ENCODE measurements at places on chromosomes 1 and 21.

- no peak for DNase-seq
Observed at GRCh38 chr21:33674226-33674625, 31.9 kb downstream of the ITSN1 start.

- peak; percentile 66 for DNase-seq
Observed at GRCh38 chr1:205284420-205285144, 37.0 kb downstream of the NUAK2 start.

GRCh38 chr1:8158995-8159394, 132.9 kb upstream of the ERRFI1 start:
- DNase-seq, result no peak

DNA sequence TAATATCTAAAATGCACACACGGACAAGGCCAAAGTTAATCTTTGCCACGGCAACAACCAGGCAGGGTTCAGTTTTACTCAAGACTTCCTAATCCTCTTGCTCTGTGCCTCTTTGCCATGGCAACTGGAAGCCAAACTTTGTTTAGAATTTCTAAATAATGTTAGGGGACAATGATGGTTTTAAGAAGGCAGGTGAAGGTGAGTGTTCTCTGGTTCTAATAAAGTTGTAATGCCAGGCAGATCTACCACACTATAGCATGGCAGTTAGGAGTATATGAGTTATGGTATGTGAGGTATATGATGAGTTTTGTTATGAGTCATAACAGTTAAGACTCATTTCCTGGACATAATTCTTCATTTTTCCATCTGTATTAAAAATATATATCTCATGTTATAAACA, 2.7 kb downstream of the PTPRC start:
- no peak for DNase-seq

- no peak for DNase-seq
Observed at GRCh38 chr1:162690672-162691434, 58.6 kb downstream of the DDR2 start.

DNA sequence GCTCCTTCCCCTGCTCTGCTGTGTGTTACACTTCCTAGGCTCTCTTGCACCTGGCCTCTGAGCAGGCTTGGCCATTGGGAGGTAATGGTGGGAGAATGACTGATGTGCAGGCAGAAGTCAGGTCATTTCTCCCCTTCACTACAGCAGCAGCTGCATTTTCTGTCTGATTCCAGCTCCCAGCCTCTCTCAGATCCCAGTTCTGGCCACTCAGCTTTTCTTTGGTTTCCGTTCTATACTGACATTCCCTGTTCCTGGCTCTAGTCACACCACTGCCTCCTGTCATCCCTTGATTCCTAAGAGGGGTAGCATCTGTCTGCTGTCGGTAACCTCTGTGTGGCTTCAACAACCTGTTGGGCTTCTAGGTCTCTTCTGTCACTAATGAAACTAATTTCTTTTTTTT, 127.7 kb upstream of the HOOK1 start:
- DNase-seq, result no peak

- DNase-seq, result no peak
Observed at GRCh38 chr1:36796733-36797132, 237.6 kb downstream of the GRIK3 start.

- no peak for DNase-seq
Observed at GRCh38 chr1:41913014-41913413, 5.7 kb downstream of the HIVEP3 start.

DNA sequence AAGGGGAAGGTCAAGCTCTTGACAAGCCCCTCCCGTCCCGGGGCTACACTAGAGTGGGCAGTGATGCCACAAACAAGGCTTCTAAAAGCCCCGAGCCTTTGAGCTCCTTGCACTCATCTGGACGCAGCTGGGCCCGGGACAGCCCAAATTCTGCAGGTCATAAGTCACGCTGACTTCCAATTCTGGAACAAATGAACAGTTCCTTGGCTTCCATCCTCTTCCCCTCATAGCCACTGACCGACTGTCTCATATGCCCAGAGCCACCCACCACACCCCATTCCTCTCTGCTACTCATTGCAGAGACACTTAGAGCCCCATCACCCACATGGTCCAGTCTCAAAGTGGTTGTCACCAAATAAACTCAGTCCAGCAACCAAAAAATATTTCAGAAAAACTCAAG, 32.8 kb upstream of the PRELP start:
- DNase-seq, result no peak

GRCh38 chr1:11898086-11898785, 28.0 kb downstream of the KIAA2013 start:
- DNase-seq, result no peak

DNA sequence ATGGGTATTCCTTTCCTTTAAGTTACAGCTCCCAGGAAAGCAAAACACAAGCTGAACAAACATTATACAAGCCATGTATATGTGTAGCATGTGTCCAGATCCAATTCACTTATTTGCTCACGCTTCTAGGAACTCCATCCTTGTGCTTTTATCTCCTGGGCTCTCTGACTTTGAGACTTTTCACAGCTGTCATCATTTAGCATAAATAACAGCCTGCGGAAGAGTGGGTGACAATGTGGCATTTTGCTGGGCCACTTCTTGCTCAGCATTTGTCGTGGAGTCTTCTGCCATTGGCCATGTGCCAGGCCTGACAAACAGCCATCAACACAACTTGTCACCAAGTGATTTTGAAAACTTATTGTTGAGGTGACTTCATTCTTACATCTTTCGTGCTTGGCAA, 164.3 kb downstream of the KIF26B start:
- no peak for DNase-seq

DNA sequence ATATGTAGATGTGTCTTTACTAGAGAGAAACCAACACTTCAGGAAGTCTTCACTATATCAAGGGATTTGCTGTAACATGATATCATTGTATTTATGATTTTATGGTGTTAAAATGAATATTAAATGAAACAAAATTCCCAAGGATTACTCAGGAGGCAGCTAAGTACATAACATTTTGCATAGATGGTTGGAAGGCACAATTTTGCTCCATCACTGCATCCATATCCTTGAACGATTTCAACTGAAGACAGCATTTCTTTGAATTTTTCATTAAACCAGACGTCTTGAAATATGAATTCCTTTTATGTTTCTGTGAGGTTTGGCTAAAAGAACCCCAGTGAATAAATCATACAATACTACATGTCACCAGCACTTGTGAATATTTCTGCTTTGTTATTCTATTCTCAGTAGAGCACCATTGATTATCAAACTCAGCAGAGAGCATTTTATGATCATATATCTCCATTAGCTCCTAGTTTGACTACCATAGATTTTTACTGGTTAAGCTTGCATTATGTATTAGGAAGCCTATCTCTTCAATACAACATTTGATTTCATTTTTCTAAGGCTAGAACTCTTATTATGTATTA, 37.3 kb downstream of the SPATA17 start:
- no peak for DNase-seq

GRCh38 chr1:57132993-57133622, 167.3 kb upstream of the C8B start:
- no peak for DNase-seq

- DNase-seq, result peak; percentile 59
Observed at GRCh38 chr1:12166834-12167492, at the start of gene TNFRSF1B. Gene TNFRSF1B, plus strand, starts transcription at chr1:12166991. Its CDS starts 101 bp downstream, at chr1:12167092.

DNA sequence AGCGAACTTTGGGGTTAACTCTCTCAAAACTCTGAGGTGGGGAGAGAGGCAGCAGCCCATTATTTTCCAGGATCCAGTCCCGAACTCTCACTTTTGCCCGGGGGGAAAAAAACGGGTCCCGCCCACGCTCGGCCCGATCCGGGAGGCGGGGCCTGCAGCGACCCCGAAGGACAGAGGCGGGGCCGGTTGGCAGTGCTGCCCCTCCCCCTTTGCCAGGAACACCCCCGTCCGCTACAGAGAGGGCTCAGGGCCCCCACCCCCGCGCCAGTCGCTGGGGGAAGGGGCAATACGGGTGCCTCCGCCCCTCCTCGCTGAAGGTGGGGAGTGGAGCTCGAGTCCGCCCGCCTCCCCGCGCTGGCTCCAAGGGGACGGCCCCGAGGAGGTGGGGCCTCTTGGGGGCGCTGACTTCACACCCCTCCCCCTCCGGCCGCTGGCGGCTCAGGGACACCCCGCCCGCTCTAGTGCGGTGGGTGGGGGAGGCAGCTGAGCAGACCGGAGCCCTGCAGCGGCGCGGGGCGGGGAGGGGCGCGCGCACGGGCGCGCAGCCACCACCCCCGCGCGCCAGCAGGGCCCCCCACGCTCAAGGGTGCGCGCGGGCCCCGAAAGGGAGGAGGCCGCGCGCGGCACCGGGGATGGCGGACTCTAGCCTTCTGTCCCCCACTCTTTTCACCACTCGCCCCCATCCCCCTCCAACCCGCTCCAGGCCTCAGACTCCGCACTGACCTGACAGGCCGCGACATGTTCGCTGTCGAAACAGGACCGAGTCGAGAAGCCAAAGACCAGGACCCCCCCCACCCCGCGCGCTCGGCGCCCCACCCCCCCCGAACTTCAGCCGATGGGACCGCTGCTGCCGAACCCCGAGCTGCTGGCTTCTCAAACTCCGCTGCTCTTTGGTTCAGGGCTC, 496 bp downstream of the NUCKS1 start:
- DNase-seq, result peak; percentile 93

GRCh38 chr1:240843798-240844197, 231.8 kb upstream of the GREM2 start:
- DNase-seq, result no peak

DNA sequence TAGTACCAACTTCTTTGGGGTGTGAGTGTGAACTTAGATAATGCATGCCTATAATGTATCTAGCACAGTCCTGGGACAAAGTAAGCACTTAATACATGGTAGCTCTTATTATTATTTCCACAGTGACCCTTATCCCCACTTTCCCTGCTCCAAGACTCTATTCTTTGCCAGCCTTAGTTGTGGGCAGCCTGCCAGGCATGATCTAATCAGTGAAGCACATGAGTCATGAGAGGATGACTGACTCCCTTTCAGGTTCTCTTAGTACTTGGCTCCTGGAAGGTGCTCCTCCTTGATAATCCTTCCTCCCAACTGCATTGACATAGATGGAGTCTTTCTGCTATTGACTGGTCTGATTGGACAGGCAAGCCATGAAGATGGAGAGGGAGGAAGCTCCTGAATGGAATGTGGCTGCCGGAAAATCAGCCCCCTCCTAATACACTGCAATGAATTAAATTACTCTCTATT, 17.4 kb upstream of the GNG12 start:
- DNase-seq, result no peak

Measured in activated T-cell treated with anti-CD3 and anti-CD28 coated beads for 24 hours (primary cell).